ENCODE measurements at places on chromosomes 7 and 10. TPM values are rescaled to one million over a fixed set of nuclear protein-coding genes. Genes with fewer than 3 reads are reported as not detected.

- H3K27ac ChIP-seq = no peak overlapping the region
- no peak overlapping the region for H3K4me3 ChIP-seq
- H3K27me3 ChIP-seq = no peaks in the 10 kb centered on the region
Observed at GRCh38 chr10:93742633-93743349, 14.9 kb upstream of the LGI1 start.

Gene AGAP9
- total RNA-seq = 21.8 TPM

DNA sequence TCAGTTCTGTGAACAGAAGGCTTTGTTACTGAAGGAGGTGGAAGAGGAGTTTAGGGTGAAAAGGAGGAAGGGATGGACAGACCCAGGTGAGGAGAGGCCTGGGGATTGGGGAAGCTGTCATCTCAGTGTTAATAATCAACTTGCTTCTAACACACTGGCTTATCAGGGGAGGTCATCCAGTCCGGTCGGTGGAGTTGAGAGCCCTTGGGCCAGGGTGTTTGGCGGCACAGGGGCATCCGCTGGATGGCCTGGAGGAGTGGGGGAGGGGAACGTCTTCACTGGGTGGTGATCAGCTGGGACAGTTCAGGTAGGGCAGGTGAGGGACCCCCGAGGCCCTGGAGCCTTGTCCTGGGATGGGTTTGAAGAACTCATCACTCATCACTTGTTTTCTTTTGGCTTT is 33.9 kb downstream of the SHH start:
- H3K4me3 ChIP-seq = no peak overlapping the region
- H3K4me1 ChIP-seq = no peaks in the 10 kb centered on the region
- no peaks in the 10 kb centered on the region for H3K27me3 ChIP-seq

- peaks cover 3% of the 10 kb centered on the region for H3K4me1 ChIP-seq
- no peaks in the 10 kb centered on the region for H3K27me3 ChIP-seq
- no peak overlapping the region for H3K4me3 ChIP-seq
- no peak overlapping the region for H3K27ac ChIP-seq
- no peak for DNase-seq
- no peaks in the 10 kb centered on the region for H3K36me3 ChIP-seq
Observed at GRCh38 chr7:22683379-22683778, 43.6 kb upstream of the IL6 start.

DNA sequence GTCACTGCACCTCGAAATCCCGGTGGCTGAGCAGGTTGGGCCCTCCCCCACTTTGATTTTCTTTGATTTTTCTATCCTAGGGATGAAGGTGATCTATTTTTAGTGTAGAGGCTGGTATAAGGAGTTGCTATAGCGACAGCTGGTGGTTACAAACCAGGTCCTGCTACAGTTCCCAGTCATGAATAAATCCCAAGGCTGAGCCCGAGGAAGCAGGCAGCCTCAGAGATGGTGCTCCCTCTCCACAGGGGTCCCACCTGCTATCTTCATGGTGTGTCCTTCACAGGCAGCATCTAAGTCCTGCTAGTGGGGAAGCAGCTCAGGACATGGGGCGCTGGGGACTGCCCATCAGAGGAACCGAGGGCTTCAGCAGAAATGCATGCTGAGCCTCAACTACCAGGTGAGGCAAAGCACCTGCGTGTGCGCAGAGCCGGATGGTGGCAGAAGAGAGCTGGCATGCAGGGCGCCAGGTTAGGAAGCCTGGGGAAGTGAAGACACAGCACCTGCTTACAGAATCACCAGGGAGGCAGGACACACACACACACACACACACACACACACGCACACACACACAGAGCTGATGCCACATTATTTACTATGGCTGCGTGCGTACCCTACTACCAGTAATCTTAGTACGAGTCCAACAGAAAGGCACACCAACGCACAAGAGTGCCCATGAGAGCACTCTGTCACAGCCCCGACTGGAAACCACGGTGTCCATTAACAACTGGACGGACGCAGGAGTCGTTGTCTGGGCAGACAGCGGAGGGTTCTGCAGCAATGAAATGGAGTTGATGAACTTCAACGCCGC is 150.9 kb downstream of the PRKAG2 start:
- H3K27ac ChIP-seq = no peak overlapping the region
- peaks cover 4% of the 10 kb centered on the region for H3K4me1 ChIP-seq
- no peaks in the 10 kb centered on the region for H3K27me3 ChIP-seq
- H3K36me3 ChIP-seq = no peaks in the 10 kb centered on the region

DNA sequence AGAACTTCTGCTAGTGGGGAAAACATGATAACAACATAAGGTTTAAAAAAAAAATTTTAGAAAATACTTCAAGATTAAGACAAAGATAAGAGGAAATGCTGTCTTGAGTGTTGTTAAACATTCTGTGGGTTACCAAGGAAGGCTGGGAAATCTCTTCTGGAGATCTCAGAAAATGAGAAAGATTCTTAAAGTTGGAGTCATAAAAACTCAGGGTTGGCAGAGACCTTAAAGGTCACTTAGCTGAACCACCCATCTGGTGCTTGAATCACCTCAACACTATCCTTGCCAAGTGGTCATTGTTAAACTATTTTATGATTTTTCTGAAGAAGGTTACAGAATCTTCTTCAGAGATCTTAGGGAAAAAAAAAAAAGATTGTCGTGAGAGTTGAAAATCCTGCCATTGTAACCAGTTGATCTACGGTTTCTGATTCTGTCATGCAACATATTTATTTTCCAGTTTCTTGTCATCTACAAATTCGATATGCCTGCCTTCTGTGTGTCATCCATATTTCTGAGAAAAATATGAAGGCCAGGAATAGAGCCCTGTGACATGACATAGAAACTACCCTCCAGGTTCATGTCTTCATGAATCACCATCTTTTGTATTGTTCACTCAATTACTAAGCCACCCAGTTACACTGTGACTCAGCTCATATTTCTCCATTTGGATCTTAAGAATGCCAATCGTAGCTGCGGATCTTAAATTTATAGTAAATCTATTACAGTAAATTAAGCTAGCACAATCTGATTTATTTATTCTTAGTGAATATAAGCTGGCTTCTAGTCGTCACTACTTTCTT is 179.2 kb downstream of the ST7 start:
- H3K27ac ChIP-seq = no peak overlapping the region
- DNase-seq = no peak
- H3K4me1 ChIP-seq = peaks cover 2% of the 10 kb centered on the region
- H3K36me3 ChIP-seq = peaks cover 3% of the 10 kb centered on the region
- no peak overlapping the region for H3K4me3 ChIP-seq

Gene TES
- total RNA-seq = 145 TPM

DNA sequence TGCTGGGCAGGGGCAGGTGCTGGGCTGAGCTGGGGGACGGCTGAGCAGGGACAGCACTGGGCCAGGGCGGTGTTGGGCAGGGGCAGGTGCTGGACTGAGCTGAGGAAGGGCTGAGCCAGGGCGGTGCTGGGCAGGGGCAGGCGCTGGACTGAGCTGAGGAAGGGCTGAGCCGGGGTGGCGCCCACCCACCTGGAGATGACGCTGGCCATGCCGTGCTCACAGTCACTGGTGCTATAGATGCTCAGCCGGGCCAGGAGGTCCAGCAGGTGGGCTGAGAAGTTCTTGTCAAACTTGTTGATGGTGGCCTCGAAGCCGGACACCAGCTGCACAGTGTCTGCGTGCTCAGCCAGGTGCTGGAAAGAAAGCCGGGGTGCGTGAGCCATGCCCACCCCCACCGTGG is 4.4 kb upstream of the ADAM8 start:
- no peak overlapping the region for H3K4me3 ChIP-seq
- no peak for DNase-seq
- H3K27ac ChIP-seq = no peak overlapping the region

Gene RBP4
- 9.4 TPM for total RNA-seq

DNA sequence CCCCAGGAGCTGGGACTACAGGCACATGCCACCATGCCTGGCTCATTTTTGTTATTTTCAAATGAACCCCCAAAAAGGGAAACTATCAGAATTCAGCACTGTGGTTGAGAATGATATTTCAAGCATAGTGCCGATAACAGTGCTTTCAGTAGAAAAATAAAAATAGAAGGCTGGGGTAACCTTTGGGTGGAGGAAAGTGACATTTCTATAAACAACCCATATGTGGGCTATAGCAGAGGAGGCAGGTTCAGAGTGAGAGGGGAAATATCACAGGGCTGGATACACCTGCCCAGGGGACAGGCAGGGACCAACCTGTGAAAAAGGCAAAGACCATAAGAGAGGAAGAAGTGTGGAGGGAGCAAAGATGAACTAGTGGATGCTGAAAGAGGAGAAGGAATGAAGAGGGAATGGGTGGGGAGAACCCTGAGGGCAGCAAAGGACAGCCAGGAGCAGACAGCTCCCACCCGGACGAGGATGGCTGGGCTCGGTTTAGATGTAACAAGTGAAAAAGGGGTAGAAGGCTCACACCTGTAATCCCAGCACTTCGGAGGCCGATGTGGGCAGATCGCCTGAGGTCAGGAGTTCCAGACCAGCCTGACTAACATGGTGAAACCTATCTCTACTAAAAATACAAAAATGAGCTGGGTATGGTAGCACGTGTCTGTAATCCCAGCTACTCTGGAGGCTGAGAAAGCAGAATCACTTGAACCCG is 56.5 kb downstream of the MAP3K8 start:
- H3K4me1 ChIP-seq = no peaks in the 10 kb centered on the region
- H3K27me3 ChIP-seq = no peaks in the 10 kb centered on the region
- no peak overlapping the region for H3K4me3 ChIP-seq
- DNase-seq = no peak

- peak; percentile 87 for DNase-seq
- H3K27ac ChIP-seq = no peak overlapping the region
- H3K36me3 ChIP-seq = no peaks in the 10 kb centered on the region
- no peak overlapping the region for H3K4me3 ChIP-seq
Observed at GRCh38 chr10:96740579-96741281, 20.4 kb upstream of the PIK3AP1 start.

DNA sequence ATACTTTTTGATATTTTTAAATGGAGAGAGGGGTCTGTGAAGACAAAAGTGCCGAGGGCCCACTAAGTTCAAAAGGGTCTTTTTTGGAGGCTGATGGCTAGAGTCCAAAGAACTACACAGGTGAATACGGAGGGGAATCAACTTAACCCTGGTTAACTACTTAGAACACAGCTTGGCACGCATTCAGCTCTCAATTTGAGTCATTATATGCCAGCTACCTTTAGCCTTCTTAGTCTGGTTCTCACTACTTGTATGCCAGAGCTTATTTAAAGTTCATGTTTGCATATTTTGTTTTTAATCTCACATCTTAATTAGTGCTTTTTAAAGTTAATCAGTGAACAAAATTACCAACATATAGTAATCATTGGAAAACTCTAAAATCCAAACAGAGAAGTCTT is 80.8 kb downstream of the VWDE start:
- H3K36me3 ChIP-seq = no peaks in the 10 kb centered on the region
- no peak overlapping the region for H3K27ac ChIP-seq
- H3K4me3 ChIP-seq = no peak overlapping the region
- no peak for DNase-seq
- no peaks in the 10 kb centered on the region for H3K27me3 ChIP-seq

Measured in aorta (tissue), 5 donors.